Chondrocyte (in vitro differentiated cells): ENCODE measurements at places on chromosomes 4 and X.

GRCh38 chr4:18106620-18107019 is 85.1 kb upstream of the LCORL start:
- H3K4me1 ChIP-seq = no peaks in the 10 kb centered on the region
- no peak overlapping the region for H3K27ac ChIP-seq
- no peak overlapping the region for H3K4me3 ChIP-seq
- no peaks in the 10 kb centered on the region for H3K36me3 ChIP-seq
- H3K27me3 ChIP-seq = peaks cover 5% of the 10 kb centered on the region
- DNase-seq = no peak

GRCh38 chr4:3286335-3287175 is 6.3 kb upstream of the RGS12 start:
- H3K4me1 ChIP-seq = peaks cover 3% of the 10 kb centered on the region
- H3K4me3 ChIP-seq = no peak overlapping the region
- DNase-seq = no peak
- no peaks in the 10 kb centered on the region for H3K27me3 ChIP-seq
- peaks cover 5% of the 10 kb centered on the region for H3K36me3 ChIP-seq

DNA sequence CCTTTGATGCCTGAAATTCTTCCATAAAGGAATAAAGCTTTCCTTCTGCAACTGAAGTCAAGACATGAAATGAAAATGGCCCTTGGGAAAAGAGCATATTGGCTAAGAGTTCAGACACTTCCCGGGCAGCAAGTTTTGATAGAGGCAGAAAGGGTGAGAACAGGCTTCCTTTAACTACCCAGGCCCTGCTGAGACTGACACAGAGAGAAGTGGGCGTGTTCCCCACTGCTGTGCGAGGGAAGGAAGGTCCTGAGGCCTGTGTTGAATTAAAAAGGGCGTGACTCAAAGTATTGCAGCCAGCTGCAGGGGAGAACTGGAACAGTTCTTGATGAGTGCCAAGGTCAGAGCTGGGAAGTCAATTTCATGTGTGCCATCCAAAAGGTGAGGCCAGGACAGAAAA is 33.9 kb upstream of the ADGRG2 start:
- no peak overlapping the region for H3K4me3 ChIP-seq
- H3K27me3 ChIP-seq = no peaks in the 10 kb centered on the region
- no peaks in the 10 kb centered on the region for H3K36me3 ChIP-seq
- no peak overlapping the region for H3K27ac ChIP-seq

- no peak overlapping the region for H3K27ac ChIP-seq
- no peak for DNase-seq
- peaks cover 3% of the 10 kb centered on the region for H3K36me3 ChIP-seq
- peaks cover 19% of the 10 kb centered on the region for H3K4me1 ChIP-seq
- no peaks in the 10 kb centered on the region for H3K27me3 ChIP-seq
These were observed 3.0 kb upstream of the ARMCX4 start for GRCh38 chrX:101482296-101482695.

DNA sequence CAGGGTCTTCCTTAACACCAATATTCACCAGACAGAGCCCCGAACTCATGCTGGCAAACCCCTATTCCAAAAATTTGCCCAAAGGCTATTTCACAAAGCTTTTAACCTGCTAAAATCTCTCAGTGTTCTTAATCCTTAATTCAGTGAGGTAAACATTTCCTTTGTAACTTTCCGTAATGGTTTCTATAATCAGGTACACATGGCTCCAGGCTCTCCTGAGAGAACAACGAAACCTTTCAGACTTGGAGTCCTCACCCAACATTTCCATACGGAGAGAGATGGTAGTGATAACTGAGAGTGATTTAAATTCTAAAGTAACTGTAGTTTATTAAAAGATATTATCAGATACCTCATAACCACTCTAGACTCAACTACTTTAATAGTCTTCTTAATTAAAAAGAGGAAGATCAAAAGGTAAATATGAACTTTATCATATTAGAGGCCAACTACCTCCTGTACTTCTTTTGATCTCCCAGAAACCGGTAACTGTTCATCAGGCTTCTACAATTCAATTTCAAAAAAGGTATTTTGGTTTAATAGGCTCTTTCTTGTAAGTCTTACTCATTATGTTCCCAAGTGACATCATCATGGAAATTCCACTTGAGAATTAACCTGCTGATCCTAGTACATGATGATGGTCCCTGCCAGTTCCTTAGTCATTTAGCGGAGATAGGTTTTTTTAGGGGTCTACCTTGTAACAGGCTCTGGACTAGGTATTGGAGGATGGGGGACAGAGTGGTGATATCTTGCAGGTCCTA is 91.4 kb upstream of the UCP1 start:
- no peak overlapping the region for H3K27ac ChIP-seq
- H3K4me1 ChIP-seq = peaks cover 7% of the 10 kb centered on the region
- no peaks in the 10 kb centered on the region for H3K27me3 ChIP-seq
- H3K36me3 ChIP-seq = peaks cover 38% of the 10 kb centered on the region
- DNase-seq = no peak

- no peak for DNase-seq
- H3K36me3 ChIP-seq = no peaks in the 10 kb centered on the region
- H3K4me3 ChIP-seq = no peak overlapping the region
- no peaks in the 10 kb centered on the region for H3K27me3 ChIP-seq
- no peak overlapping the region for H3K27ac ChIP-seq
- peaks cover 25% of the 10 kb centered on the region for H3K4me1 ChIP-seq
These were observed 2.2 kb downstream of the MAPK10 start for GRCh38 chr4:86357608-86358007.

DNA sequence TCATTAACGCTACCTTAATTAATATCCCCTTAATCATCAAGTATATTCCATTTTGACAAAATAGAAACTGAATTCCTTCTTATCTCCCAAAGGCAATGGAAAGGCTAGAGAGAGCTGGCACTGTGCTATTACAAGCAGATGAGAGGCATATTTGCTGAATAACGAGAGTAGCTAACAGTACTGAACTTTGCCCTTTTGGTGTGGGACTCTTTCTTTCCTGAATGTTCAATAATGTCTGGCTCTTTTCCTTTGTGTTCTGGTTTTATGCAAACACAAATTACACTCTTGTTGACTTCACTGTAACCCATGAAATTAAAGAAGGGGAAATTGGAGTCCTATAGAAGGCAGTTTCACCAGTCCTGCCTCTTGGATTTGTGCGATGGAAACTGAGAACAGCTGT is 63.5 kb downstream of the SHROOM3 start:
- no peak overlapping the region for H3K4me3 ChIP-seq
- H3K27ac ChIP-seq = peak overlapping the region; percentile 8
- DNase-seq = no peak
- H3K27me3 ChIP-seq = no peaks in the 10 kb centered on the region
- H3K36me3 ChIP-seq = no peaks in the 10 kb centered on the region
- H3K4me1 ChIP-seq = peaks cover 10% of the 10 kb centered on the region

DNA sequence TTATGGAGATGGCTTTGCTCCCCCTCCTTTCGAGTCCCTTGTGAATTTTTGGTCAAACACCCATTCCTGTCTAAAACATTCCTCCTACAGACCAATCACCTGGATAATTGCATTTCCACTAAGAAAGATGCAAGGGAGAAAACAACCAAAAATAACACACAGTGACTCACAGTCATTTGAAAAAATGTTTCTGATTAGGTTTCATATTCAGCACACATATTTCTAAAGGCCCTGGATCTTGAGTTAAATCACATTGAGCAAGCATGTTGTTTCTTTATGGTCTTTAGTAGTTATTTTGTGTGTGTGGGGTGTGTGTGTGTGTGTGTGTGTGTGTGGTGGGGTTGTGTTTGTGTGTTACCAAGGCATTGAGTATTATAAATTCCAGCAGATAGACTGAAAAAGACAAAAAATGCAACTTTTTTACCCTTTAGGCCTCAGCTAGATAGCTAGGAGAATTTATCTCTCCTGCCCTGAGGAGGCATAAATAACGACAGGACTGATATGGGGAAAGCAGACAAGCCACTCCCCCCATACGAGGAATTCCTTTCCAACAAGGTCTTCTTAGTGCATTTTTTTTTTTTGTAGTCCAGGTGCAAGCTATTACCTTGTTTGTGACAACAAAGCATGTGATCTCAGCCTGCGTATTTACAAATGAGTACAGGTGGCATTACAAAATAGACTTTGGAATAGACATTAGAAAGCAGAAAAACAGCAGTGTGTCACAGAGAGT is 265.4 kb upstream of the ADGRL3 start:
- H3K27ac ChIP-seq = peak overlapping the region; percentile 70
- H3K4me1 ChIP-seq = peaks cover 10% of the 10 kb centered on the region
- no peak overlapping the region for H3K4me3 ChIP-seq
- no peak for DNase-seq
- H3K36me3 ChIP-seq = no peaks in the 10 kb centered on the region
- H3K27me3 ChIP-seq = no peaks in the 10 kb centered on the region

GRCh38 chrX:68508799-68509198 is 9.9 kb downstream of the YIPF6 start:
- no peak for DNase-seq
- no peaks in the 10 kb centered on the region for H3K27me3 ChIP-seq
- H3K36me3 ChIP-seq = no peaks in the 10 kb centered on the region

GRCh38 chr4:176778491-176778890 is 14.2 kb downstream of the VEGFC start:
- no peaks in the 10 kb centered on the region for H3K27me3 ChIP-seq
- DNase-seq = no peak
- H3K36me3 ChIP-seq = no peaks in the 10 kb centered on the region
- peaks cover 54% of the 10 kb centered on the region for H3K4me1 ChIP-seq
- H3K4me3 ChIP-seq = no peak overlapping the region
- H3K27ac ChIP-seq = no peak overlapping the region

GRCh38 chr4:54423066-54423465 is 194.0 kb downstream of the PDGFRA start:
- H3K4me3 ChIP-seq = no peak overlapping the region
- no peaks in the 10 kb centered on the region for H3K4me1 ChIP-seq
- peaks cover 11% of the 10 kb centered on the region for H3K27me3 ChIP-seq

- H3K27me3 ChIP-seq = no peaks in the 10 kb centered on the region
- DNase-seq = no peak
- H3K4me3 ChIP-seq = no peak overlapping the region
- H3K36me3 ChIP-seq = no peaks in the 10 kb centered on the region
- no peak overlapping the region for H3K27ac ChIP-seq
- H3K4me1 ChIP-seq = no peaks in the 10 kb centered on the region
These were observed 153.7 kb downstream of the CLCN4 start for GRCh38 chrX:10310511-10310910.

- H3K27me3 ChIP-seq = no peaks in the 10 kb centered on the region
- no peak for DNase-seq
- no peaks in the 10 kb centered on the region for H3K4me1 ChIP-seq
These were observed 27.8 kb upstream of the MAOB start for GRCh38 chrX:43910012-43910411.

DNA sequence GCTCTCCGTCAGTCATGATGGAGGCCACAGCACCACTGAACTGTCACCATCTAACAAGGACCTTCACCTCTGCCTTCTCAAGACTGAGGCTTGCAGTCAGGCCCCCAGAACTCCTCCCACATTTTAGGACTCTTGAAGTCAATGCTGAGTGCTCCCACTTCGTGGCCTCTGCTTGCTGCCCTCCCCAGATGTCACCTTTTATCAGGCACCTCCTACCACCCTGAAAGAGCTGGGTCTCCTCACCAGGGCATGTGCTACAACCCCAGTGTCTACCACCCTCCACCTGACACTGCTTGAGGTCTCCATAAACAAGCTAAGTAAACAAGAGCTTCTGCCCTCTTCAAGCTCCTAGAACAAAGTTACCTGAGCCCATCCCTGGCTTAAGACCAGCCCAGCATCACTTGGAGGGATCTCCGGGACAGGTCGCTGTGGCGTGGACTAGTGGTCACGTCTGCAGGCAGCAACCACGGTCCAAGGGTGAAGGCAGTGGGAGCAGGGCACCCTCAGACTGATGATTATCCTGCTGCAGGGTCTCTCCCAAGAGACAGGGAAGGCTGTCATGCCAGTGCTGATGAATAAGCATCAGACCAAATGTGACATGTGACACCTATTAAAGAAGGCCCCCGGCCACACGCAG is 7.7 kb upstream of the FAM53A start:
- H3K27me3 ChIP-seq = no peaks in the 10 kb centered on the region
- DNase-seq = peak; percentile 61
- peaks cover 17% of the 10 kb centered on the region for H3K36me3 ChIP-seq
- no peak overlapping the region for H3K4me3 ChIP-seq
- H3K27ac ChIP-seq = no peak overlapping the region

- no peak overlapping the region for H3K4me3 ChIP-seq
- H3K4me1 ChIP-seq = peaks cover 6% of the 10 kb centered on the region
- DNase-seq = no peak
- H3K27me3 ChIP-seq = no peaks in the 10 kb centered on the region
These were observed 336.1 kb downstream of the GBA3 start for GRCh38 chr4:23028875-23029274.

DNA sequence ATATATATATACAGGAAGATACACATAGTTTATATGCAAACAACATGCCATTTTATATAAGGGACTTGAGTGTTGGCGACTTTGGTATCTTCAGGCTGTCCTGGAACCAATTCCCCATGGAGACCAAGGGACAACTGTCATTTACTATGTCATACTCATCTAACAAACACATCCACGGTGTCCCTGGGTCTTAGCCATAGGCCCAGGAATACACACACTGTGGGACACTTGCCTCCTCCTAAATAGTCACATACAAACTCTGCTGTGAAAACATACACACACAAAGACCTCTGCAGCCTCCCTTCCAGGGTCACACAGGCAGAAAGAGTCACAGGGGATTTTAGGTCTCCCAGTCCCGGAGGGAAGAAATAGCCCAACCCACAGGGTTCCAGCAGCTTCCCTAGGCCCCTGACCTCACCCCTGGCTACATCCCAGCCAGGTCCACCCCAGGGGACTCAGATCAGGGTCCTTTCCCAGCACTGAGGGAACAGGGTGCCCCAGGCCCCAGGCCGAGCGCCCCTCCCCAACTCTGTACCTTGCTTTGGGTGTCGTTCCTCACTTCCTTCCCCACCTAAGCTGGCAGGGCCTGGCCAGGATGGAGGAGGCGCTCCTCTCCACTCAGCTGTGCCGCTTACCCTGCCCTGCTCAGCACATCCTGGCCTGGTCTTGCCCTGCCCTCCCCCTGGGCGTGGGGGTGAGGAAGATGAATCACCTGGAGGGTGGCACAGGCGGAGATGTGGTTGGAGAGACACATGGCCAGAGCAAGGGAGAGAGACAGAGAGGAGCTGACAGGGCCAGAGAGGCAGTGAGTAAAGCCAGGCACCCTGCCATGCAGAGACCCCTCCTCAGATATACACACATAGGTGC is 21.8 kb downstream of the FGD1 start:
- no peaks in the 10 kb centered on the region for H3K27me3 ChIP-seq
- H3K27ac ChIP-seq = peak overlapping the region; percentile 51
- DNase-seq = no peak
- H3K4me1 ChIP-seq = peaks cover 2% of the 10 kb centered on the region

- no peaks in the 10 kb centered on the region for H3K4me1 ChIP-seq
- peak overlapping the region; percentile 45 for H3K27ac ChIP-seq
- no peaks in the 10 kb centered on the region for H3K27me3 ChIP-seq
- H3K4me3 ChIP-seq = no peak overlapping the region
- no peak for DNase-seq
- peaks cover 19% of the 10 kb centered on the region for H3K36me3 ChIP-seq
These were observed 92.2 kb downstream of the HUWE1 start for GRCh38 chrX:53594354-53594753.
